ENCODE measurements at places on chromosomes 1 and 21.

DNA sequence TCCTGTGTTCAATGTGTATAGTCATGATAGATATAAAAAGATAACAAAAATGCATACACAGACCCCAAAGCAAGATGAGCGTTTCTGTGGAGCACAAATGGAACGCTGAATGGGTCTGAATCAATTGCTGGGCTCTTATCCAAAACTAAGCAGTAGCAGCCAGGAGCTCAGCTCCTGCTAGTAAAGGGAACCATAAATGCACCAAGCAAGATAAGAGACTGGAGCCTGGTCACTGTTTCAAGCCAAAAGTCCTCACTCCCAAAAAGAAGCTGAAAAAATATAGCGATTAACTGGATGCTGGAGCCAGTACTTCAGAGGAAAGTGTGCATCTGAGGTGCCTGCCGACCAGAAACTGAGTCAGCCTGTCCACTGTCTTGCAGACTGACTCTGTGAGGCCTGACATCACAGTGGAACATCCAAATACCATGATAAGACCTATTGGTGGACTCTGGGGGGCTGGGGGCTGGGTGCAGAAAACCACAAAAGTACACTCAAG is 68.9 kb downstream of the LRRC8C start:
- no peak for DNase-seq

DNA sequence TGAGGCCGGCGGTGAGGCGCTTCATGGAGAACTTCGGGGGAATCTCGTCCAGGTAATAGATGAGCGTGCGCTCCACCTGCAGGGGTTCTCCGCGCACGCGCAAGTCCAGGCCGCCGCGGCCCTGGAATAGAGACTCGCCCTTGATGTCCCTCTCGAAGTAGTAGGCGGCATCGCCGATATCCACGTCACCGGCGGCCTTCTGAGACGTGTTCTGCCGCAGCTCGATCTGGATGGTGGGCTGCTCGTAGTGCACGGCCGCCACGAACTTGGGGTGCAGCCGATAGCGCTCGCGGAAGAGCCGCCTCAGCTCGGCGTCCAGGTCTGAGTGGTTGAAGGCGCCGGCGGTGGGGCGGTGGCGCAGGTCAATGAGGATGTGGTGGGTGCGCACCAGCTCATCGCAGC is 726 bp downstream of the TACSTD2 start:
- no peak for DNase-seq

GRCh38 chr1:223202376-223203033 is 59.5 kb upstream of the TLR5 start:
- no peak for DNase-seq

DNA sequence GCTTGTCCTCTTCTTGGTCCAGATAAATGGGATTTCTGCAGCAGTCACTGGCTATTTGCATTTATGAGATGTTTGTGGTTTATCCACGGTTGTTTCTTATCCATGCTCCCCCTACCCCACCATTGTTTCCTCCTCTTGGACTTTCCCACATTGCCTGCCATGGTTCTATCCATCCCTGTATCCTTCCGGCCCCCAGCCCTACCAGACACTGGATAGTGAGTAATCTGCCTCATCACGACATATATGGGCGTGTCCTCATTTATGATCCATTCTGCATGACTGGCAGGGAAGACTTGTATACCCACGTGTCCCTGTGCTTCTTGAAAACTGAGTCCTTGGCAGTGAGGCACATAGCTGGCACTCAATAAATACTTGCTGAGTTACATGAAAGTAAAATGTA is 40.1 kb downstream of the CACNA1S start:
- DNase-seq: no peak

GRCh38 chr1:206453111-206453510 is 17.2 kb upstream of the IKBKE start:
- DNase-seq: no peak

GRCh38 chr1:67552336-67552759 is 122.1 kb upstream of the SERBP1 start:
- DNase-seq: no peak

DNA sequence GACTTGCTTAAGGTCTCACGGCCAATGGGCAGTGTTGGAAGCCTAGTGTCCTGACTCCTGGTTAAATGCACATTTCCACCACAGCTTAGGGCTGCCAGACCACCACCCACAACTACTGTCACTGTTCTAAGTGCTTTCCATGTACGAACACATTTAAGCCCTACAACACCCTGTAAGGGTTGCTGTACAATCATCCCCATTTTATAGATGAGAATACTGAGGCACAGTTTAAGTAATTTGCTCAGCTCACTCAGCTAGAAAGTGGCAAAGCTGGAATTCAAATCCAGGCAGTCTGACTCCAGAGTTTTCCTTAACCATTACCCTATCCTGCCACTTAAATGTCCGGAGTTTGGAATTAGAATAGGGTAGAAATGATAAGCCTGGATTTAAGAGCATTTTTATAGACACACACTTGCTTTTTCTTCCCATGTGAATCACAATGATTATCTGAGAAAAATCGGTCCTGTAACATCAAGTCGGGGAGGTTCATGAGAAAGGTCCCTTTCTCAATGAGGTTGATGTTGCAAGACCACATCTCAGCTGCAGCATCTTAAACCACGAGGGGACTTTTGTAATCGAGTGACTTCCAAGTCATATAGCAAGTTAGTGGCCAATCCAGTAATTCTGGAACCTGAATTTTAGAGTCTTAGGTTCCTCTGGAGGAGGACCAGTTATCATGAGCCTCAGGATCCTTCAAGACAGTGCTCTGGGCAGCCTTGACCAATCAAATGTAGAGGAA is 8.6 kb downstream of the E2F2 start:
- no peak for DNase-seq

DNA sequence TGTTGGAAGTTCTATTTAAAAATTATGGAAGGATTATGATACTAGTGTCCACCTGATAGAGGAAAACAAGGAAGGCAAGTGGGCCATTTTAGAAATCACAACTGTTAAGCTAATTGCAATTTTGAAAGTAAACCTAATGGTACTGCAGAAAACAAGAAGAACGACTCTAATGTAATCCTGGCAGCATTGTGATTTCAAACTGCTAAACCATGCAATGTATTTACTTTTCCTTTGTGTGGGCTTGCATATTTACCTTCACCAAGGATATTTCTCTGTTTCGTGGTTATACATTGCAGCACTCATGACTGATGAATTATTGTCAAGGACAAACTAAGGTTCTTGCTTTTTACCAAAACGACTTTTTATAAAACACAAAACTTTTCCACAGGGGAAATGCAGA is 88.1 kb downstream of the TM2D1 start:
- DNase-seq: no peak

GRCh38 chr21:37257511-37257966 is 9.6 kb downstream of the VPS26C start:
- peak; percentile 38 for DNase-seq

GRCh38 chr1:19462781-19463503 is 22.4 kb downstream of the CAPZB start:
- no peak for DNase-seq

DNA sequence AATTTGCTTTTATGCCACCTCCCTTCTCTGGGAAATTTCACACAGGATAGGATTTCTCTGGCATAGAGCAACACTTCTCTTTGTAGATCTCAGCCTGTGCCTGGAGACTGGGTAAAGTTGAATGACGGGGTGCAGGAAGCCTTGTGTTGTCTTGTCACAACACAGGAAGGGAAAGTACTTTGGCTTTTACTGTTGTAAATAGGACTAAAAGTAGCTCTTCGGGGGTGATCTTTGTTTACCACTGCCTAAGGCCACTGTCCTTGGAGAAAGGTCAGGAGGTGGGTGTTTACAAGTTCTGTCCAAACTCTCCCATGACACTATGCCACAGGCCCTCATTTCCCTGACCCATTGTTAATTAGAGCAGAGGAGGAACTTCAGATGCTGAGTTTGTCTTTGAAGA is 139.7 kb downstream of the FGGY start:
- no peak for DNase-seq

- no peak for DNase-seq
Observed at GRCh38 chr1:172801771-172802322, 142.9 kb downstream of the FASLG start.

GRCh38 chr1:75334876-75335389 is 200.7 kb downstream of the LHX8 start:
- DNase-seq: no peak

DNA sequence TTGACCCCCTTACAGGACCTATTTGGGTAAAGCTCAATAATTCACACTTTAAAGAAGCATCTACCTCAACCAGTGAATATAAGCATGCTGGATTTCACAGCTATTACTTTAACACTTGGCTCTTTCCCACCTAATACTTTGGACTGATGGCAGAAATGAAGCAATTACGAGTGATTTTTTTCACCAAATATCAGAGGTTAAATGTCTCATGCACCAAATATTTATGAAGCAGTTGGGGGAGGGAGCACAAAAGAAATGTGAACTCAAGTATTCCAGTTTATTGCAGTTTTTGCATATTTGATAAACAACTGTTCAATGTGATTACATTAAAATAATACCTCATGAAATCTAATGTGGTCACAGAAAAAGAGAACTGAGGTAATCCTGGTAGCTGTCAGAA is 223.6 kb downstream of the LRRC7 start:
- DNase-seq: no peak

GRCh38 chr1:78668427-78668826 is 18.8 kb downstream of the IFI44 start:
- DNase-seq: no peak

DNA sequence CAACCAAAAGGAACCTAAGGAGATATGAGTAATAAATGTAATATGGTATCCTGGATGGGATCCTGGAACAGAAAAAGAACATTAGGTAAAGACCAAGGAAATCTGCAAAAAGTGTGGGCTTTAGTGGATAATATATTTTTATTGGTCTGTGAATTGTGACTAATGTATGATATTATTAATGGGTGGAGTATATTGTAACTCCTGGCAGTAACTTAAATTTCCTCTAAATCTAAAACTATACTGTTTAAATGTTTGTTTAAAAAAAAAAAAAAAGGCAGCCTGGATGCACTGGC is 68.4 kb downstream of the LRRC8D start:
- DNase-seq: no peak

DNA sequence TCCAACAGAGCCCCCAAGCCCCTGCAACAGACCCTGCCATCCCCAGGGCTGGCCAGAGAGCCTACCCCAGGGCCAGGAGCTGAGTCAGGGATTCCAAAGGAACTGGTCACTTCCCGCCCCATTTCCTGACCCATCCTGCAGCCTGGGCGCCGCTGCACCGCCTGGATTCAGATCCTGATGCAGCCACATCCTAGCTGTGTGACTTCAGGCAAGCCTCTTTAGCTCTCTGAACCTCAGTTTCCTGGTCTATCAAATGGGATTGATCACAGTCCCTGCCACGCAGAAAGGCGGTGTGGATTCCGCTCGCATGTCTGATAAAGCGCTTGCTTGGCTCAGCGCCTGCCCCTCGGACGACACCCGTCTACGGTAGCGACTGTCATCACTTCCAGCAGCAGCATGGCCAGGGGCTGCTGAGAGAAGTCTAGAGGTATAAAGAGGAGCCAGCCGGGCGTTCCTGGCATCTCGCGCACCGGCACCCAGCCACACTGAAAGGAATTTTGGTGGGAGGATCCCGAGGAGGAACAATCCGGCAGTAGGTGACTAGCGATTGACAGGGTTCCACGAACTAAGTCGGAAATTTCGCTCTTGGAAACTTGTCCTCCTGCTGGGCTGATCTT is 10.1 kb downstream of the EPHA2 start:
- peak; percentile 69 for DNase-seq

DNA sequence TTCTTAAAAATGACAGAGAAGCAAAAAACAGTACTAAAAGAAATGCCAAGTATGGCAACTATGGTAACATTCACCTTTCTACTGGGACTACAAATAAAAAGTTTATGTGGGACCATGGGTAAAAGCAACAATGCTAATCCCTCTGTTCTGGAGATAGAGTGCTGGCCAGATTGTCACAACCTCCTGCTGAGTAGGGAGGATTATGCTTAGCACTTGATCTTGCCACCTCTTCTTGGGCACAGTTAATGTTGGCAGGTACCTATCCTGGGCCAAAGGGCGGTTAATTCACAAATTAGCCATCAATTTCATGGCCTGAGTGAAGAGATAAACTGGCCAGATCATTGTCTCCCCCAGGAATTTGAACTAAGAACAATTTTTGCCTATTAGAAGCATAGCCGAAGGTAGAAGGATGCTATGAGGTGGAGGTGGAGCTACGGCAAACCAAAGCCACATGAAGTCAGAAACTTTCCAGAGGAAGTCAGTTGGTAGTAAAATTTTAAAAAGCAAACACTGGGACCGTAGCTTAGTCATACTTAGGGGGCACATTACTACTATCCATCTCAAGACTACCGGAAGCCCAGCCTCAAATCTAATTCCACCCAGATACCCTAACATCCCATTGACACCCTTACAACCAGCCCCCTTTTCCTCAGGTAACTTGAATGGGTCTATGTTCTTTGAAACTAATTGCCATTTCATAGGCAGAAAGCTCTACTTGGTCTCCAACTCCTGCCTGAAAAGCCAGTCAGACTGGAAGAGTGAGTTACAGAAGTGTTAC is 2.7 kb downstream of the SCYL3 start:
- DNase-seq: no peak

GRCh38 chr1:7984811-7985210 is 23.3 kb downstream of the PARK7 start:
- DNase-seq: no peak

- no peak for DNase-seq
Observed at GRCh38 chr21:42599962-42600361, 53.5 kb upstream of the PDE9A start.

DNA sequence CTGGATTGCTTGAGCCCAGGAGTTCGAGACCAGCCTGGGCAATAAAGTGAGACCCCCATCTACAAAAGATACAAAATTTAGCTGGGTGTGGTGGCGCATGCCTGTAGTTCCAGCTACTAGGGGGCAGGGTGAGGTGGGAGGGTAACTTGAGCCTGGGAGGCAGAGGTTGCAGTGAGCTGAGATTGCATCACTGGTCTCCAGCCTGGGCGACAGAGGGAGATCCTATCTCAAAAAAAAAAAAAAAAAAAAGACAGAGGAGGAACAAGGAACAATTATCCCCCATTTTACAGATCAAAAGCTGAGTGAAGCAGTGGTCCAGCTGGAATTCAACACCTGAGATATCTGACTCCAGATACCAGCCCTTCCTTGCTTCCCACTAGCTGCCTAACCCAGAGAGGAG is 34.8 kb downstream of the L1TD1 start:
- DNase-seq: no peak

- DNase-seq: no peak
Observed at GRCh38 chr21:32567626-32568025, 17.7 kb downstream of the TCP10L start.

DNA sequence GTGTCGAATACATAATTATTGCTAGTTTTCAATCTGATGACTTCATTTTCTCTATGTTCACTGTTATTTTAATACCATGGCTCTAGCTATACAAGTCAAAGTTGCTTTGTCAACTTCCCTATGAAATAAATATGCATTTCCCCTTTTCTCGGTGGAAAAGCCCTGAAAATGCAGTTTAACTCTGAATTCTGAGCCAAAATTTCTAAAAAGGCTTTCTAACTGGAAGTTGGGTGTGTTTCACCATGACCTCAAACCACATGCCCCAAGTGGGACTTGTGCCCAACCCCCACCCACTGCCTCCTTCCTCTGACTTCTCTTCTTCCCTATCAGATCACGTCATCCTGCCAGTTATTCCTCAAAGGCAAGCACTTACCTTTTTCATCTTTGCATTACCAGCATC is 8.9 kb downstream of the MKNK1 start:
- no peak for DNase-seq

GRCh38 chr1:244386595-244386994 is 65.1 kb downstream of the ADSS2 start:
- DNase-seq: no peak

- DNase-seq: no peak
Observed at GRCh38 chr1:116586741-116587143, 15.9 kb upstream of the CD58 start.
